ENCODE measurements at places on chromosomes 16 and 17.

GRCh38 chr17:35912942-35913341 lies 17.6 kb downstream of the RDM1 start:
- DNase-seq = no peak

DNA sequence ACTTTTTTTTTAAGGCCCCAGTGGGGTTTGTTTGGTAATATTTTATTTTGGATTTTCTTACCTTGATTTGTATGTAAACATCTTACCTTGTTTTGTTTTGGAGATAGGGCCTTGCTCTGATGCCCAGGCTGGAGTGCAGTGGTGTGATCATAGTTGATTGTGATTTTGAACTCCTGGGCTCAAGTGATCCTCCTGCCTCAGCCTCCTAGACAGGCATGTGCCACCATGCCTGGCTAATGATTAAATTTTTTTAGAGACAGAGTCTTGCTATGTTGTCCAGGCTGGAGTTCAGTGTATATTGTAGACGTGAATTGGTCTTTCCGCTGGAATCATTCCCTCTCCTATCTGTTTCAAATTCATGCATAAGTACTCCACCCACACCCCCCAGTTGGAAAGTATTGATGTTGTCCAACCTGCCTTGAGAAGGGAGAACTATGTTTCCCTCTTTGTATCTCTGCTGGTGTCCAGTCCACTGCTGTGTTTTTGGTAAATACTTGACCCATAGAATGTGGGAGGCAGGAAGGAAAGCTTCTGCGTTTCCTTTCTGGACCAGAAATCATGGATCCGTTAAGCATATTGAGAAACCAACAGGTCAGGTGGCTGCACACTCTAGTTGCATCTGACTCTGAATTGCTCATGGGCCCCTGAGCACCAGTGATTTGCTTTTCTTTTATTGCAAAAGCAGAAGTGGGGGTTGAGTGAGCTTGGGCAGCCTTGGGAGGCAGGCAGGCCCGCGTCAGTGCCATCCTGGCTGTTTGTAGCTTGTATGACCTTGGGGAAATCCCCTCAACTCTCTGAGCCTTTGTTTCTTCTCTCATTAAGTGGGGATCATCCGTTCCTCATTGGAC lies 25.0 kb downstream of the RMI2 start:
- no peak for DNase-seq

DNA sequence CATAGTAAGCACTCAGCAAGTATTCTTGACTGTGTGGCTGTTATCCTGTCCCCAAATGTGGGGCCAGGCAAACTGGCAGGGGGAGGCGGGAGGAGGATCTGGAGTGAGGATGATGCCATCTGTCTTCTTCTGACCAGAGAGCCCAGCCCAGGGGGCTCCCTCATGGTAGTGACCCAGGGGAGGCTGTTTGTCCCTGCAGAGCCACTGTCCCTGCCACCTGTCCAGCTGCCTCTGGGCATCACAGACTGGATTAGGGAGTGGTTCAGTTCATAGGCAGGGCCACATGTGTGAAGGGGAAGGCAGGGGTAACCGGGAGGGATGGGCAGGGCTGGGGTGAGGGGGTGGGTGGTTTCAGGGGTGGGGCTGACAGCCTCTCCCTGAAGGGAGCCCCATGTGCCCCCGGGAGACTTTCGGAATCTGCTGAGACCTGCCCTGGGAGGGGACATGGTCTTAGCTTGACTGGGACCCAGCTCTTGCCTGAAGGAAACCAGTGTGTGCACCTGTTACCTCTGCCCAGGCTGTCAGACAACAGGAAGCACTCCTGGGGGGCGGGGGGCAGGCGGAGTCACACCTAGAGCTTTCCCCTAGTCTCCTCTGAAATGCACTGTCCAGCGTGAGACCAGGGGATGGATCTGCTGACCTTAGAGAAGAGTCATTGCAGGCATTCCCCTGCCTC lies 15.2 kb downstream of the ARHGAP23 start:
- DNase-seq = no peak

DNA sequence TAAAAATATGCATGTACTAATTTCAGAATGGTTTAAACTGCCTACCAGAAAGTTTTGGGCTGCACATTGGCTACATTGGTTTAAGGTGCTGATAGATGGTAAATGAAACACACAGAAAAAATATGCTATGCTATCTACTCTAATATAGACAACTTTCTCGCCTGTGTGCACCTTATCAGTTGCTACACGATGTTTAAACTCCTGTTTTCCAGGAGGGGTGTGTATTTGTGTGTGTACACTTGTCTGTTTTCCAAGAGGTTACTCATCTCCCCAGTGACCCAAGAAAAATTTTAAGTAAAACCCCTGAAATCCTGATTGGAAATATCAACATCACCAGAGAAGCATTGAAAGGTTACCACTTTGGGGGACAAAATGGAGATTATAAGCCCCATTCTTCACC lies 21.6 kb upstream of the PSMC5 start:
- no peak for DNase-seq

DNA sequence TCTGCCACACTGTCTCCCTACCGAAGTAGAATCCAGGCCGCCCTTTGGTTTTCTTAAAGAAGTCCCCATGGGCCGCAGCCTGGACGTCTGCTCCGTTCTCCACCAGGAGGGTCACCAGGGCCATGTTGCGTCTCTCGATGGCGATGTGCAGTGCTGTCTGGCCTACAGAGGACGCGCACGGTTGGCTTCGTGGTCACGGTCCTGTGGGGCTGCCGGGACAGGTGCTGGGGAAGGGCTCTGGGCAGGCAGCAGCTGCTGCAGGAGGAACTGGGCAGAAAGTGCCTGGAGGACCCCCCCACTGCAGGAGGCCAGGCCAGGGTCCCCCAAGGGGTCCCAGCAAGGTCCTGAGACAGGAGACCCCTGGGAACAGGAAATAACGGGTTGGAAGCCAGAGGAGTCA lies 19.0 kb downstream of the TRPV1 start:
- no peak for DNase-seq

GRCh38 chr16:82341146-82341669 lies 171.2 kb upstream of the MPHOSPH6 start:
- no peak for DNase-seq

DNA sequence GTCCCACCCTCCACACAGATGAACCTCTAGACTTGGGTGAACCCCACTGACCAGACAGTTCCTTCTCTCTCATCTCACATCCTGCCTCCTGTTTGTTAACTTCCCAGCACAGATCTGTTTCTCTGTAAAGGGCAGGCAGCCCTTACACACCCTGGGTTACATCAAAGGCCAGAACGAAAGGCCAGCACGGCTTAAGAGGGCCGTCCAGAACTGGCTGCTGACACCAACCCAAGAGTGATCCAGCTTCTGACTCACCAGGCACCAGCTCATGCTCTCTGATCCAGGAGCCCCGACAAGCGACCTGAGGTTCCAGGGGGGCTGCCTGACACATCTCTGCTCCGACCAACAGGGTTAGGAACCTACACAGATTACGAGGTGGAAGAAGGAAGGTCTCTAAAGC lies 86.9 kb downstream of the MRM3 start:
- DNase-seq = peak; percentile 82

- DNase-seq = no peak
Observed at GRCh38 chr17:37317867-37318266, 57.9 kb upstream of the C17orf78 start.

- no peak for DNase-seq
Observed at GRCh38 chr16:9904526-9904925, 277.7 kb downstream of the GRIN2A start.

- DNase-seq = peak; percentile 100
Observed at GRCh38 chr17:44587339-44587738, 30.1 kb downstream of the FZD2 start.

- no peak for DNase-seq
Observed at GRCh38 chr16:14194721-14195120, 123.6 kb downstream of the MRTFB start.

DNA sequence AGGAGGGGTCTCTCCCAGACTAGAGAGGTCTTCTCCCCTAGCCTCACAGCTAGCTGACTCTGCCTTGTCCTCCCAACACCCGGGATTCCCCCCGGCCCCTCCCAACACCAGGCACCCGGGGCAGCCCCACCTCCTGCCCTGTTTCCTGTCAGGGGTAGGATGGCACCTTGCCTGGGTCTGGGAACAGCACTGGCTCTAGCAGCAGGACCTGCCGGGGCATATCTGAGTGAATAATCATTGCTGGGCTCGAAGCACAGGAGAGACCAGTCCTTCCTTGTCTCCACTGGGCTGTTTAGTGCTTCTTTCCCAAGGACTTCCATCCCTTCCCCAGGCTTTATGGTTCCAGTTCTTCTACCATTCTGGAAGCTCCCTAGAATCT lies 25.7 kb downstream of the MINK1 start:
- DNase-seq = no peak

DNA sequence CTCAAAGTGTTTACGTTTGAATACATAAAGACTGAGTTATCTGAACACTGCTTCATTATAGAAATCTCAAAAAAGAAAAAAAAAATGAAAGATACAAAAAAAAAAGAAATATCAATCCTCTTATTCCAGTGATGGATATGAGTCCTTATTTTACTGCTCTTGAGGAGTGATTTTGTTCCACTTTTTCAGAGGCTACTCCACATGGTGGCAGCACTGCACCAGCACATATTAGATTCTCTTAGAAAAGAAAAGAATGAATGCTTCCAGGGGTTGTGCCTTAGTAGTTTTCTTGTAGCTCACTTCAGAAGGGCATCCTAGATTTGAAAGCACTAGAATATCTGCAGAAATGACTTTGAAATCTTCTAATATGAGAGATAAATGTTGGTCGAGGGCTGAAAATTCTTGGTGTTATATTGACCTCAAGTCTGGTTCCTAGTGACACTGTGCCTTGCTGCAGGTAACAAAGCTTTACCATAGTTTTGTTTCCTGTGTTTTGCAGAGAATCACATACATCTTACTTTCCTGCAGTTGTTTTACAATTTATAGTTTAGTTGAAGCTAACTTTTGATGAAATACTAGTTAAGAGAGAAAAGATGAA lies 25.9 kb downstream of the AP2B1 start:
- DNase-seq = peak; percentile 10

GRCh38 chr16:54055864-54056263 lies 230.7 kb downstream of the IRX3 start:
- DNase-seq = no peak

GRCh38 chr17:81558941-81559806 lies 7.0 kb upstream of the FAAP100 start:
- no peak for DNase-seq

DNA sequence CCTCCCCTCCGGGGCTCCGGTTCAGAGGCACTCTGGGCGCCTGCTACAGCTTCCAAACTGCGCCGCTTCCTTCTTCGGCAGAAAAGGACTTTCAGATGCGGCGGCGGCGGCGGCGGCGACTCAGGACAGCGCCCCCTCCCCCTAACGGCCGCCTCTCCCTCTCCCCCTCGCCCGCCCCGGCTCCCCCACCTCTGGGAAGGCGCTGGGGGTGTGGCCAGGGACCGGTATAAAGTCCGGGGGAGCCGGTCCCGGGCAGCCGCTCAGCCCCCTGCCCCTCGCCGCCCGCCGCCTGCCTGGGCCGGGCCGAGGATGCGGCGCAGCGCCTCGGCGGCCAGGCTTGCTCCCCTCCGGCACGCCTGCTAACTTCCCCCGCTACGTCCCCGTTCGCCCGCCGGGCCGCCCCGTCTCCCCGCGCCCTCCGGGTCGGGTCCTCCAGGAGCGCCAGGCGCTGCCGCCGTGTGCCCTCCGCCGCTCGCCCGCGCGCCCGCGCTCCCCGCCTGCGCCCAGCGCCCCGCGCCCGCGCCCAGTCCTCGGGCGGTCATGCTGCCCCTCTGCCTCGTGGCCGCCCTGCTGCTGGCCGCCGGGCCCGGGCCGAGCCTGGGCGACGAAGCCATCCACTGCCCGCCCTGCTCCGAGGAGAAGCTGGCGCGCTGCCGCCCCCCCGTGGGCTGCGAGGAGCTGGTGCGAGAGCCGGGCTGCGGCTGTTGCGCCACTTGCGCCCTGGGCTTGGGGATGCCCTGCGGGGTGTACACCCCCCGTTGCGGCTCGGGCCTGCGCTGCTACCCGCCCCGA lies at the start of gene IGFBP4:
IGFBP4 (plus strand) TSS at position 255 of the 792 bp plus-strand sequence; CDS start at position 541, 286 bp downstream.
- DNase-seq = no peak

- peak; percentile 34 for DNase-seq
Observed at GRCh38 chr17:80647746-80648145, 103.1 kb downstream of the RPTOR start.

DNA sequence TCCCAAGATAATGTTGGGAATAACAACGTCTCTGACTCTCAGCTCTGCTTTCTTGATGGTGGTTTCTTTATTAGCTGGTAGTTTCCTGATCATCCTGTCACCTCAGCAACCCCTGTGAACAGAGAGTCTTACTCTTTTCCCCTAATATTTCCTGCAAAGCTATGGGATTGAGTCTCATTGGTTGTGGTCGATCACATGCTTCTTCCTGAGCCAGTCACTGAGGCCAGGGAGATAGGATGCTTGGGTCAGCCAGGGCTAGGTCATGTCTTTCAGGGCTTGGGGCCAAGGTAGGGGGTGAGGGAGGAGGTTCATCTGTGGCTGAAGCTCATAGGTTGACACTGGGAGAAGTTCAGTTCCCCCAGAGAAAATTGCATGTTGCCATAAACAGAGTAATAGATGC lies 114.3 kb downstream of the ABCC1 start:
- DNase-seq = no peak

DNA sequence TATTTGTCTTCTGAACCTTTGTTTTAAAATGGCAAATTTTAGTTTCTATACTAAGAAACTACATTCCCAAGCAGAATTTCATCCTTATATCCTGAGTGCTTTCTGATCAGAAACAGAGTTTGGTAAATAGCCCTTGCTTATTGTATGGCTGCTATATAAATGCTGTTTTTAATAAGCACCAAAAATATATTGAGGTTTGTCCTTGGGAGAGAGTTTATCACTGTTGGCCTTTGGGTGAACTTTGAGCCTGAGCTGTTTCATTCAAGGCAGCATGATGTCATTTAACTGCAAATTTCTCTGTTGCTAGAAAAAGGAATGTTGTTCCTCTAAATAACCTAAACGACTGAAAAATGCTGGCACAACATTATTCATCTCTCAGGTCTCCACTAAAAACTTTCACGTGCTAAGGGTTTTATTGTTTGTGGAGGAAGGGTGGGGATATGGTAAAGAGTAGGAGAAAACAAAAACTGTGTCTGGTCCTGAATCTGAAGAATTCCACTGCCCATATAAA lies 334.3 kb upstream of the TBX2 start:
- peak; percentile 57 for DNase-seq

DNA sequence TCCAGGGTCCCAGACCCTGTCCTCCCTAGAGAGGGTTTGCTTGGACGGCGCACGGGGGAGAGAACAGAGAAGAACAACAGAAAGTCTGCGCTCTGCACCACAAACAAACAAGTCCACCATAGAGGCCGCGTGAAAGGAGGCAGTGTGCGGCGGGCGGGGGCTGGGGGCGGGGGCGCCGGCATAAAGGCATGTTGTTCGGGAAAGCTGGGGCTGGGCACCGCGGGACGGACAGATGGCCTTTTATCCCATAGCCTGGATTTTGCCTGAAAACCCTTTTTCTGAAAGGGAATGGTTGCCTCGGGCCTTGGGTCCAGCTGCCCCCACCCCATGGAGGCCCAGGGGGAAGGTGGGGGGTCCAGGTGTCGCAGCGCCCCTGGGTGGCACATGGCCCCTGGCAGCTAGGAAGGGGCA lies 26.0 kb downstream of the FA2H start:
- DNase-seq = no peak

GRCh38 chr17:78407387-78408000 lies 29.0 kb downstream of the PGS1 start:
- DNase-seq = no peak

- peak; percentile 61 for DNase-seq
Observed at GRCh38 chr17:68351395-68351794, 60.1 kb downstream of the ARSG start.

GRCh38 chr17:42682722-42683403 lies 532 bp downstream of the CNTNAP1 start:
- DNase-seq = no peak

- DNase-seq = no peak
Observed at GRCh38 chr16:11968577-11968976, 3.6 kb downstream of the TNFRSF17 start.
